ENCODE measurements at places on chromosomes 12 and 14.

GRCh38 chr12:96543-96942, 30.0 kb downstream of the IQSEC3 start:
- no peak for DNase-seq

DNA sequence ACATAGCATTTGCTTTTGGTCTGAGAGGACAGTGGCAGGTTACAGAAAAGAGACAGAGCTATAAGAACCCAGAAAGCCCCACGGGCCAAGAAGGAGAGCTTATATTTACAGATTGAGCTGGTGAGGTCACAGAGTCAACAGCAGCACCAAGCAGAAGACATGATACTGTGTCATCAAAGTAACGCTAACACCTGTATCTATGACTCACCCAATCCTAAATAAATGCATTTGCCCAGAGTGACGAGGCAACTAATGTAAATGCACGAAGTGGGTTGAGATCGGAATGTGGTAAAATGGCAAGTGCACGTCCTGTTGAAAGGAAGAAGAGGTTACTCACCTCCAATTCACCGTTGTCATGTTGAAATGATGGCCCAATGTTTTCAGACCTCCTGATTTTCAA, 6.7 kb upstream of the CD163L1 start:
- no peak for DNase-seq

DNA sequence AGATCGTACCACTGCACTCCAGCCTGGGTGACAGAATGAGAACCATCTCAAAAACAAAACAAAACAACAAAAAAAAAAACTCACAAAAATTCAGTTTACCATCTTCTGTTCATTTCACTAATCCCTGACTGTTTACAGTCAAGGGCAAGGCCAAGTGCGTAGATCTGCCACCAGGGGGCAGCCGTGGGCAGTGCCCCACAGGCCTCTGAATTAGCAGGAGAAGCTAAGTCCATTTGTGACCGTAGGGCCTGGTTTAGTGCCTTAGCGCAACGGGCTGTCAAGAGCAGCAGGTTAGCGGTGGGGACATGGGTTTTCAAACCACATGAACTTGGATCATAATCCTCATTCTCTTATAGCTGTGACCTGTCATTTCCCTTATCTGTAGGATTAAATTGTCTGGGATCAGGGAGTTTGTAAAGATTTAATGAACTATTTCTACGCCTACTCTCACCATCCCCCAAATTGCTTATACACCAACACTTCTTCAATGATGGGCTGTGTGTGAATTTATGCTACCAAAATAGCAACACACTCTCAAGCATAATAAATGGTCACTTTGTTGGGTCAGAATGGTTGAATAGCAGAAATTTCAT, 49.0 kb downstream of the KCTD10 start:
- DNase-seq, result peak; percentile 55

DNA sequence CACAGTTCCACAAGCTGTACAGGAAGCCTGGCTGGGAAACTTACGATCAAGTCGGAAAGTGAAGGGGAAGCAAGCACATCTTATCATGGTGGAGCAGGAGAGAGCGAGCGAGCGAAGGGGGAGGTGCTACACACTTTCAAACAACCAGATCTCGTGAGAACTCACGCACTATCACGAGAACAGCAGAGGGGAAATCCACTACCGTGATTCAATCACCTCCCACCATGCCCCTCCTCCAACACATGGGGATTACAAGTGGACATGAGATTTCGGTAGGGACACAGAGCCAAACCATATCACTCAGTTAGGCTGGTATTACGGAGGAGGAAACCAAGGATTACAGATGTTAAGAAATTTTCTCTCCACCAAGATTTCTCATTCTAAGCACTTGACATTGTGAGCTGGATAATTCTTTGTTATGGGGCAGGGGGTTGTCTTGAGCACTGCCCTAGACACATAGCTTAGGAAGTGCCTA, 262.0 kb upstream of the G2E3 start:
- no peak for DNase-seq

- DNase-seq, result no peak
Measured at GRCh38 chr12:11827091-11828061, 177.9 kb downstream of the ETV6 start.

DNA sequence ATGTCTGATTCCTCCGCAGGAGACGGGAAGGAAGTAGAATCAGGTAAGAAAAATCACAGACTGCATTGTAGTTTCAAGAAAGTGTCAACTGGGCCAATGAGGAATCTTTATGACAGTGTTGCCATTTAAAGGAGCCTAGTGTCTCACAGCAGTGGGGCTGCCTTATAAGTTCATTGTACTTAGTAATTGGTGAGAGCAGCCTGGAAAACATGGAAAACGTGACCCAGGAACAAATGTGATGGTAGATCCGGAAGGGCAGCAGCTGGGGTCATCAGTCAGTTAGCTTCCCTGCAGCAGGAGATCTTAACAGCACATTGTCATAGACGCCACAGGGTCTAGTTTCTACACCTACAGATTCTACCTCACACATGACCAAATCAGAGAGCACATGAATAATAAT, 630.0 kb upstream of the LMO3 start:
- DNase-seq, result no peak

DNA sequence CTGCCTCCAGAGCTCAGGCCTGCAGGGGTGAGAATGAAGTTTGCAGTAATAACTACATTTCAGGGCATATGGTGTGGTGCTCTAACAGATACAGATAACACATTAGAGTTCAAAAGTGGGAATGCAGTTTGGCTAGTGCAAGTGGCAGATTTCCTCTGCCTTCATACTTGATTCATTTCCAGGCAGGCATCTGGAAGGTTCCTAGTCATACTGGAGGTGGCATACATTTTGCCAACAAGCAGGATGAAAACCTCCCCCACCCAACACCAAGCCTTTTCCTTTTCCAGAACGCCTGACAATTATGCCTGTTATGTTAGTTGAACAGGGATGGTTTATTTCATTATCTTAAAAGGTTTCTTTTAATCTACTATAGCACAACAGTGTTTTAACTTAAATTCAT, 24.3 kb downstream of the VTI1B start:
- no peak for DNase-seq

DNA sequence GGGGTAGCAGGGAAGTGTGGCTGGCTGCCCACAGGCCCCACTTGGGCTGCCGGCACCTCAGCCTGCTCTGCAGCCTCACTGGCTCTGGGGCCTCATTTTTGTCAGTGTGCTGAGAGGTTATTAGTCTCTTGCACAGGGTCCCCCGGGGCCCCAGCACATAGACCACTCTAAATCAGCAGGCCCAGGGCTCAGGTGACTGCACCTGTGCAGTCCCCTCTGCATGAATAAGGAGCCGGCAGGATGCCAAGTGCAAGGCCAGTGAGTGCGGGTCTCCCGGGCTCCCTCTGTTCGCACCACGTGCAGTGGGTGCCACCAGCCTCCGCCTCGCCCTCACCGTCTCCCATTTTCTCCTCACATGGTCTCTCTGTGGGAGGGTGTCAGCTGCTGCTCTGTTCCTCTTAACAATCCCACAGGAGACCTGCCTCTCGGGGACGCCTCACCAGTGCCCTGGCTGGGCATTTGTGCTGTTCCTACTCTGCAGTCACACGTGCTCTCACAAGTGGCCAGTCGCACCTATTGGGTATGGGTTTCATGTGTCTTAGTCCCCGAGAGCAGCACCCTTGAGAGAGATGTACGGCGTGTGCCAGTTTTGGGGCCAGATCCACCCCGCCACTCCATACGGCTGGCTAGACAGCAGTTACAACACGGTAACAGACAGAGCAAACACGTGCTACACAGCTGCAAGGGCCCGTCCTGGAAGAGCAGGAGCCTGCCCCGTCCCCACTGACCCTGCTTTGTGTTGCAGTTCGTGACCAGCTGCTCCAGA, 40.4 kb downstream of the MMAB start:
- DNase-seq, result no peak

GRCh38 chr14:71411738-71412137, 504.5 kb downstream of the PCNX1 start:
- DNase-seq, result no peak

- no peak for DNase-seq
Measured at GRCh38 chr14:36271939-36272907, 48.2 kb downstream of the MBIP start.

- DNase-seq, result no peak
Measured at GRCh38 chr14:24131549-24131966, 1.1 kb downstream of the FITM1 start.

- no peak for DNase-seq
Measured at GRCh38 chr14:73714656-73715081, 485 bp upstream of the PNMA1 start.

GRCh38 chr14:60272177-60272576, 23.2 kb downstream of the PPM1A start:
- no peak for DNase-seq

DNA sequence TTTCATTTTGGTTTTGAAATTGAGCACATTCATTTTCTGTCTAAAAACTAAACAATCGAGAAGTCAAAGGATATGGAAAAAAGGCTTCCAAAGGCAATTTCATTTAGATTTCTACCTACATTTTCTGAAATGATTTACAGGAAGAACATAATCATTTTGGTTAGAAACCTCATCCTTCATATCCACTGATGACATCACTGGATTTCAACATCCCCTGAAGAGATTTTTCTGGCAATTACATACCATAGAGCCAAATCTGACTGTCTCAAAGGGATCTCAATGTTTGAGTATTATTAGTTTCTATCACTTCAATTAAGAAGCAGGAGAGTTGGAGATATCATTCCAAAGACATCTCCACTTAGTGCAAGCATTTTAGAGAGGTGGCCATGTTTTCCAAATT, 137.8 kb downstream of the TTC7B start:
- no peak for DNase-seq

DNA sequence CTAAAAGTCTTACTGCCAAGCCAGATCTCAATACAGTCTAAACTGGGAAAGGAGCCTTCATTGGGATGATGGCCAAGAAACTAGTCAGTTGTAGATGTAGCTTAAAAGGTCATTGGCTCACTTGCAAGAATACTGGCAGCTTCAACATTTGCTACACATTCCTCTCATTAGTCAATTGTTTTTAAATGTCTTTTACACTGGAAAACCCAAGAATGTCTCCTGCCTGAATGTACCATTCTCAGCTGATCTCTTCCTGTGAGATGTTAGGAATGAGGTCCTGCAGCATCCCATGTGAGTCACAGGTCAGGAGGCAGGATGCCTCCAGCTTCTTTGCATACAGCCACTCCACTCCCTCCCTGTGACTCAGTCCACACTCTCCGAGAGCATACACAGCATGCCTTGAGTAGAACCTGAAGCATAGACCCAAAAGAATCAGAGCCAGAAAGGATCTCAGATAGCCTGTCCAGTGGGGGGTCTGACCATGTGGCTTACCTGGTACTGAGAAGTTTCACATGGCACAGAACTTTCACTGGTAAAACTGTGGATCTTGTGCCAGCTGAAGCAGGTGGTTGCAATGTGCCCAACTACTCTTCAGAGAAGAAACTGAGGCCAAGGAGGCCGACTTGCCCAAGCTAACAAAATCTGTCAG, 56.0 kb upstream of the HECTD1 start:
- DNase-seq, result no peak

GRCh38 chr14:21820631-21821030, 147.0 kb upstream of the OR4E1 start:
- no peak for DNase-seq

Data from activated T-helper 1 cell treated with anti-CD3 and anti-CD28 coated beads, Interleukin-2, amount 50 U/mL, for 16 hours (primary cell).